ENCODE measurements at places on chromosomes 16 and 17. TPM values are rescaled to one million over a fixed set of nuclear protein-coding genes. Genes with fewer than 3 reads are reported as not detected.
A peak's percentile ranks its signal among the peaks of the same experiment; 100 is the strongest.

DNA sequence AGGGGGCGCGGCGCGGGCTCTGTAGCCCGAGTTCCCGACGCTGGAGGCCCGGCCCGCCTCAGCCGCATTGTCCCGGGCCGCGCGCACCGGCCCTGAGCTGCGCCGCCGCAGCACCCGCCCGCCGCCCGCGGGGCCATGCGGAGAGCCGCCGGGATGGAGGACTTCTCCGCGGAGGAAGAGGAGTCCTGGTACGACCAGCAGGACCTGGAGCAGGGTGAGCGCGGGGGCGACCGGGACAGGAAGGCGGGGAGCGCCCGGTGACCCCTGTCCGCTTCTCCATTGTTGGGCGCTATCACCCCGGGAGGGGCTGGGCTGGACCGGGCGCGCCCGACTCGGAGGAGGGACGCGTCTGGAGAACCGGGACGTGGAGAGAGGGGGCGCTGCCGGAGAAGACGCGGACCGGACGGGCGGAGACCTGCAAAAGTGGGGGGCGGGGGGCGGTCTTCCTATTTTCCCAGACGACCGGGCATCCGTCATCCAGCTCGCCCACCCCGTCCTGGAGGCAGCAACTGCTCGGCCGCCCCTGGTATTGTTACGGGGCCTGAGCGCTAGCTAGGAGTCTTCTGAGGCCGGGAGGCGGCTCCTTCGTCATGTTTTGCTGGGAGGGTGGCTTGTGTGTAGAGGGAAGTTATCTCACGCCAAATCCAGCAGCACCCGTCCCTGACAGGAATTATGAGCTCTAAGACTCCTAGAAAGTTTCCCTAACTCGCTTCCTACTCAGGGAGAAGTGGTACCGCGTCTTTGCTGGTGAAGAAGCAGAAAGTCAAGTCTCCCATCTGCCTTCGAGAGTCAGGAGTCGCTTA, 678 bp downstream of the CDR2L start:
- DNase-seq = peak; percentile 81

GRCh38 chr17:83018658-83019193, 60.7 kb upstream of the METRNL start:
- no peak for DNase-seq

DNA sequence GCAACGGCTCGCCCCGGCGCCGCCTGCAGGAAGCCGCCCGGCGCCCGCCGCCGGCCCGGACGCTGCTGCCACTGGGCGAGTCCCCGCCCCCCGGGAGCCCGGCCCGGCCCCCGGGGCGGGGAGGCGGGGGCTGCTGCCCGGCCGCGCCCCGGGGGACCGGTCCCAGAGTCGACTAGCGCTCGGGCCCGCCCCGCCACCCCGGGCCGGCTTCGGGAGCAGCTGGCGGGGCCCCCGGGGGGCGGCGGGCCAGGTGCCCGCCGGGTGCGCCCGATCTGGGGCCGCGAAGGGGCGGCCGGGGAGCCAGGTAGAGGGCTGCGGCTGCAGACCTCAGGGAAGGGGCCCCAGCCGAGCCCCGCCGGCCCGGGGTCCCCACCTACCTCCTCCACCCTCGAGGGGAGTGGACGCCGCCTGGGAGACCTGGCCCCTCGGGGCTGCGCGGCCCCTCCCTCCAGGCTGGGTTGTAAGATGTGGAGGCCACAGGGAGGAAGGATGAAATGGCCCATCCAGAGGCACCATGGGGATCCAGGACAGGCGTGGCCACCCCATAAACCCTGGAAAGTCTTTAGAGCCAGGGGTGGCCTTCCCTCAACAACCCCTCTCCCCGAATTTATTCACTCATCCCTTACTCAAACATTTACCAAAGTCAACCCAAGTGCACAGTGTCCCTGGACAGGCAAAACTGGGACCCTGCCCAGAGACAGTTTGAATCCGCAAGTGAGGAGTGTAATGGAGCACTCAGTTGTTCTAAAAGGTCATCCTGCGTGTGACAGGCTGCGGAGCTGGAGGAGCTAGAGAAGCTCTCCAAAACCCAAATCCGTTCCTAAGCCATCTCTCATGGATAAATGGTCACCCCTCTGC, at the start of gene CDYL2:
CDYL2 (minus strand) TSS at position 73 of the 858 bp plus-strand sequence. CDS start 425 bp downstream, outside the sequence.
- DNase-seq = no peak

- DNase-seq = peak; percentile 14
These were observed 333.1 kb downstream of the CPPED1 start for GRCh38 chr16:12470311-12471229.

DNA sequence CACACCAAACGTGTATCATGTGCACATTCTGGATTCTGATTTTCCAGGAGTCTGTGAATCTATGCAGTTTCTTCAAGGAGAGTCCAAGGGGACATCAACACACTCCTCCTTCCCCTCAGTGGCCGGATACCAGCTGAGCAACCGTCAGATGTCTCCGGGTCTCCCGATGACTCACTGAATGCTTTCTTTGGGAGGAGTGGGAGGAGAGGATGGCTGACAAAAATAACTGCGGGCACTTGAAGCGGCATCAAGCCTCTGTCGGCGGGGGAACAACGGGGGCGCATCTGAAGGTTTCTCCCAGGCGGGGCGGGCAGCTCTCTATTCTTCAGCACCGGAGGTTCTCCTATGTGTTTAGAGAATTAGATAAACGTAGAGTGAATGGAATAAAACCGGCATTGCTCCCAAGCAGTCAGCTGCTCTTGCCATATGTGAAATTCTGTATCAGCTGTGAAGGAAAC, 24.6 kb upstream of the LRRC75A start:
- no peak for DNase-seq

DNA sequence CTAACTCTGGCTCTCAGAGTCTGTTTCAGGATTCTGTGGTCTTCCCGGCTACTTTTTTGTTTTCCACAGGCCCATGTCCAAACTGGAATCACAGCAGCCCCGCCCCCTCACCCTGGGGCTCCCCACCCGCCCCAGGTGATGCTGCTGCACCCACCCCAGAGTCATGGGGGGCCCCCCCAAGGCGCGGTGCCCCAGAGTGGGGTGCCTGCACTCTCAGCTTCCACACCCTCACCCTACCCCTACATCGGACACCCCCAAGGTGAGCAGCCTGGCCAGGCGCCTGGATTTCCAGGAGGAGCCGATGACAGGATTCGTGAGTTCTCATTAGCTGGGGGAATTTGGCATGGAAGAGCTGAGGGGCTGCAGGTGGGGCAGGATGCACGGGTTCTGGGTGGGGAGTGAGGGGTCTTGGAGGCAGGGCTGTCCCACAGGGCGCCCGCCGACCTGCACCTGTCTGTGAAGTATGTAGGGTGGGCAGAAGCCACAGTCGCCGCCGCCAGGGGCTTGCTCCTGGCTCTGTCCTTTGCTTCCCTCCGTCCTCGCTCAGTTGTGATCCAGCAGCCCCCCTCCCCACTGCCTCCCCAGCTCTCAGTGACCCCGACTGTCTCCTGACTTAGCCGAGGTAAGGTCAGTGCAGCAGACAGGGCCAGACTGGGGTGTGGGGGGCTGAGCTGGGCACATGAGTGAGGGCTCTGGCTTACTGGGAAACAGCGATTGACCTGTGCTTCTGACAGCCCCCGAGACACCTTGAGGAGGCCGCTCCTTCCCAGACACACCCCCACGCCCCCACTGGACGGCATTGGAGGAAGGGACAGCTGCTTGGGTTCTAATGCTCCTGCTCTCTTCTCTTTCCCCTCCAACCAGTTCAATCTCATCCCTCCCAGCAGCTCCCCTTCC, 10.0 kb downstream of the TUFM start:
- no peak for DNase-seq

DNA sequence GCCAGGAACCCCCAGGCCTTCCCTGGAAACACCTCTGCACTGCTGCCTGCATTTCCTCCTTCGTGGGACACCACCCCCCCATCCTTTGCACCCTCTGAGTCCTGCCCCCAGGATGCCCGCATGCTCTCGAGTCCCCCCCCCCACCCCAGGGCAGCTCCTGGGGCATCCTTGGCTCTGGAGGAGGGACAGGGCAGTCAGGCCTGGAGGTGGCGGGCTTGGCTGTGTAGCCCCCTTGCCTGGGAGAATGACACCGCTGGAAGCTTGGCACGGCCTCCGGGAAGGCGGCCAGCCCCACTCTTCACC, 98.9 kb upstream of the GSE1 start:
- no peak for DNase-seq

- no peak for DNase-seq
These were observed 11.7 kb upstream of the ADGRG3 start for GRCh38 chr16:57656342-57656955.

- no peak for DNase-seq
These were observed 300.5 kb downstream of the CPPED1 start for GRCh38 chr16:12503191-12503590.

- no peak for DNase-seq
These were observed 1.3 kb downstream of the SRL start for GRCh38 chr16:4240624-4241023.

DNA sequence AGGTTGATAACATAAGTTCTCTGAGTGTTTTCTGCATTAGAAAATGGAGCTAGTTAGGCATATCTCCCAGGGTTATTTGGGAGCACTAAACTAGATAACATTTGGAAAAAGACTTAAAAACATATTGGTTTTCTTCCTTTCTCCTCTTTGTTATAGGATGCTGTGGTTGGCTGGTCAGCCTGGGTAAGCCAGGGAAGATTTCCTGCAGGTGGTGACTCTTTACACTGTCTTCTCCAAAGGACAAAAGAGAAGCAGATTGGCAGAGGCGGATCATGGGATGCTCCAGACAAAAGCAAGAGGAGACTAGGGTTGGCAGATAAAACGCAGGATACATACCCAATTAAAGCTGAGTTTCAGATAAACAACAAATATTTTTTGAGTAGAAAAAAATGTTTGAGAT, 6.2 kb upstream of the CRYBA1 start:
- DNase-seq = no peak

DNA sequence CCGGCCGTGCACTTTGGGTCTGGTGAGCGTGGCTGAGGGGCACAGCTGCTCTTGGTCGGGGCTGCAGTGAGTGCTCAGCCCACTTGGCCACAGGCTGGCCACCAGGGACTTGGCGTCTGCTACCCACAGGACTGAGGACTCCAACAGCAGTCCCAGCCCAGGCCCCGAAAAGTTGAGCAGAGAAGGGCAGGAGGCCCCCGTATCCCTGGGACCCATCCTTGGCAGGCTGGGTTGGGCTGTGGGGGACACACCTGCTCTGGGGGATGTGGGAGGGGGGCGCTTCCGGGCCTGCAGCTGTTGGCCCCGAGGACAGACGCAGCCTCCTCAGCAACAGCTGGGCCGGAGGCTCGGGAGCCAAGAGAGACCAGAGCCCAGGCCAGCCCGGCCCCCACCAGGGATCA, 19.4 kb upstream of the SSTR5 start:
- DNase-seq = no peak

- DNase-seq = peak; percentile 62
These were observed 70.7 kb upstream of the PLCG2 start for GRCh38 chr16:81708266-81709015.

GRCh38 chr17:69503711-69504110, 89.2 kb downstream of the MAP2K6 start:
- DNase-seq = no peak

DNA sequence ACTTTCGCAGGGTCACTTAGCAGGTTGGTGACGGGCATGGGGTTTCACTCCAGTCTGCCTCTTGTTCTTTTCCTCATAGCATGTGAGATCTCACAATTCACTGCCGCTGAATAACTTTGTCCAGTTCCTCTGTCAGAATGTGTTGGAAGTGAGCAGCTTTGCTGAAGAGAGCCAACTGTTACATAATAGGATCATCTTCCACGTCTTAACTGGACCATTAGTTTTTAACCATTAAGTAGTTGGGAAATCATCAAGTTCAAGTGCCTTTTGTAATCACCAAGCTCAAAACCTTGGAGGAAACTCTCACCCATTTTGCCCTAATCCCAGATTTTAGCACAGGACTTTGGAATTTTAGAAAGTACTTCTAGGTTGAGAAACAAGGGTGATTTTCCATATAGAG, 290.6 kb downstream of the WWOX start:
- no peak for DNase-seq

GRCh38 chr16:55393991-55394390, 70.0 kb downstream of the IRX6 start:
- DNase-seq = no peak

- DNase-seq = peak; percentile 37
These were observed 75.2 kb downstream of the KATNIP start for GRCh38 chr16:27625050-27625697.

- no peak for DNase-seq
These were observed 74.7 kb downstream of the TBC1D16 start for GRCh38 chr17:79960788-79961522.

DNA sequence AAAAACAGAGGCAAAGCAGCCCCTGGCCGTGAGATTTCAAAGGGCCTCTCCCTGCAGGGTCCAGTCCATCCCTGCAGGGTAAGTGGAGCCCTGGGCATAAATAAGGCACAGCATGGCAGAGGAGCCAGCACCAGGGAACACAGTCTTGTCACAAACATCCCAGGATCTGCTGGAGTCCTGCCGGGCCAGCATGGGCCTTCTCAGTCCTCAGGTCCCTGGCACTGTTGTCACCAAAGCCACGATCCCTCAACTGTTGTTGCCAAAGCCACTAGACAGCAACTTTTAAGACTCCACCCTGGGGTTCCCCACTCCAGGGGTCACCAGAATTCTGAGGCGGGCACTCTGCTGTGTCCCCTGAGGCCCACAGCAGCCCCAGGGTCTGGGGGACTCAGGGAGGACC, 47.8 kb upstream of the BAHCC1 start:
- DNase-seq = no peak

- DNase-seq = no peak
These were observed 20.6 kb upstream of the ABCA3 start for GRCh38 chr16:2361129-2361528.

GRCh38 chr16:15981382-15981781, 32.0 kb downstream of the ABCC1 start:
- no peak for DNase-seq

DNA sequence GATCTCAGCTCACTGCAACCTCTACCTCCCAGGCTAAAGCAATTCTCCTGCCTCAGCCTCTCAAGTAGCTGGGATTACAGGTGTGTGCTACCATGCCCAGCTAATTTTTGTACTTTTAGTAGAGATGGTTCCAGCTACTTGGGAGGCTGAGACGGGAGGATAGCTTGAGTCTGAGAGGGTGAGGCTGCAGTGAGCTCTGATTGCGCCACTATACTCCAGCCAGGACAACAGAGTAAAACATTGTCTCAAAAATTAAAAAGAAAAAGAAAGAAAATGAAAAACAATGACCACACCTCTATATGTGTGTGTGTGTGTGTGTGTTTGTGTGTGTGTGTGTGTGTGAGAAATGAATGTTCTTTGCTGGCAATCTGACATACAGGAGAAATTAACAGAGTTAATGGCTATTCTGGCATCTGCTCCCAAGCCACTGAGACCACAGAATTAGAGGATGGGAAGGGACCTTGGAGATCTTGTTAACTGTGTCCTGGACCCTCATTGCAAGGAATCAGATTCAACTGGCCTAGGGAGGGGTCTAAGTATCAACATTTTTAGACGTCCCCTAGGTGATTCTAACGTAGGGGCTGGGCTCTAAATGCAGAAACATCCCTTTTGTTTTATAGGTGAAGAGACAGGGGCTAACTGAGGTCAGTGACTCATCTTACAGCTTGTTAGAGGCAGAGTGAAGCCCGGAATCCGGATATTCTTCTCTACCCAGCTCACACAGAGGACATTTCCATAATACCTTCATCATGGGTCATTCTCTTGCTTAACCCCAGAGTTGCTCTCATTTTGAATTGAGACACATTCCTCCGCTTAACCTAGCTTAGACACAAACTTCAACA, 16.4 kb upstream of the MARCHF10 start:
- DNase-seq = no peak

The DNAI2 gene
- not detected for total RNA-seq

The CSNK1D gene
- 165 TPM for total RNA-seq

The TP53TG3F gene
- total RNA-seq = not detected

The ASIC2 gene
- 2.0 TPM for total RNA-seq

The KRTAP1-1 gene
- total RNA-seq = not detected

The GSE1 gene
- 110 TPM for total RNA-seq

The KRTAP3-2 gene
- total RNA-seq = not detected

The NACA2 gene
- total RNA-seq = not detected
